ENCODE measurements at places on chromosomes 2 and 18. TPM values are rescaled to one million over a fixed set of nuclear protein-coding genes. Genes with fewer than 3 reads are reported as not detected.

Gene COLEC11
- total RNA-seq: 2.1 TPM

Gene LHCGR
- total RNA-seq: 0.10 TPM

Gene PRKAG3
- 0.12 TPM for total RNA-seq

Gene CRYGD
- total RNA-seq: not detected

Gene ANO7
- total RNA-seq: 1.1 TPM

Gene CARF
- 5.3 TPM for total RNA-seq

Gene DOK6
- total RNA-seq: 15.5 TPM

Gene UGT1A10
- not detected for total RNA-seq

Gene SAG
- not detected for total RNA-seq

Gene SFT2D3
- 3.1 TPM for total RNA-seq

Gene LCT
- not detected for total RNA-seq

Gene STARD6
- total RNA-seq: not detected

Gene SCYGR3
- not detected for total RNA-seq

Gene ZFAND2B
- total RNA-seq: 20.3 TPM

Gene TMEM247
- total RNA-seq: not detected

Gene STK25
- total RNA-seq: 99.3 TPM

Gene RFX8
- not detected for total RNA-seq

Gene ADAM23
- 68.8 TPM for total RNA-seq

Gene SPATA3
- not detected for total RNA-seq

Data from left ventricle myocardium superior (tissue), 1 donor.